ENCODE measurements at places on chromosomes 13 and 19. TPM values are rescaled to one million over a fixed set of nuclear protein-coding genes. Genes with fewer than 3 reads are reported as not detected.
A peak's percentile ranks its signal among the peaks of the same experiment; 100 is the strongest.

- DNase-seq, result peak; percentile 51
These were observed 10.1 kb downstream of the NOSIP start for GRCh38 chr19:49570138-49570856.

DNA sequence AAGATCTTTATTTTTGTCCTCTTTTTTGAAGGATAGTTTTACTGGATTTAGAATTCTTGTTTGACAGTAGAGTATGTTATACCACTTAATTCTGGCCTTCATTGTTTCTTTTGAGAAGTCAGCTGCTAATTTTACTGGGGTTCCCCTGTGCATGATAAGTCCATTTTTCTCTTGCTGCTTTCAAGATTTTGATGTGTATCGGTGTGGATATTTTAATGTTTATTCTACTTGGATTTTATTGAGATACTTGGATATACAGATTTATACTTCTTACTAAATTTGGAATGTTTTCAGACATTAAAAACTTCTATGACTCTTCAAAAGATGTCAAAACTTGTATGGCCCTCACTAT lies 86.9 kb downstream of the URI1 start:
- no peak for DNase-seq

PCDH17 gene
- total RNA-seq, result 17.5 TPM

DNA sequence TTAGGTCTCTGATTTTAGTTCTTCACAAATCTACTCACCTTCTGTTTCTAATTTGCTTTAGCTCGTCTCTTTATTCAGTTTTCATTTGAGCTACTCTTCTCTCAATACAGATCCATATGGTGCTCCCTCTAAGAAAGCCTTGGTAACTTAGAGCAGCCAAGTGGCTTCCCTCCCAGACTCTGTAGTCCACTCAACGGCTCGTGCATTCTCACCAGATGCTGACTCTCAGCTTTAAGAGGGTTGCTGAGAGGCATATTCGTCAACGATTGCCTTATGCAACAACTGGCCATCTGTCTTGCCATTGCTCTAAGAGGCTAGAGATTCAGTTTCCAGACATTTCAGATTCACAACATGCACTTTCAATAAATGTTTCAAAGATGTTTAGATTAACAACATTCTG lies 785.8 kb upstream of the SLC10A2 start:
- DNase-seq, result no peak

C1QTNF9 gene
- not detected for total RNA-seq

GRCh38 chr19:7152568-7152967 lies 83.1 kb downstream of the ZNF557 start:
- no peak for DNase-seq

SOHLH2 gene
- total RNA-seq, result 0.55 TPM

DNA sequence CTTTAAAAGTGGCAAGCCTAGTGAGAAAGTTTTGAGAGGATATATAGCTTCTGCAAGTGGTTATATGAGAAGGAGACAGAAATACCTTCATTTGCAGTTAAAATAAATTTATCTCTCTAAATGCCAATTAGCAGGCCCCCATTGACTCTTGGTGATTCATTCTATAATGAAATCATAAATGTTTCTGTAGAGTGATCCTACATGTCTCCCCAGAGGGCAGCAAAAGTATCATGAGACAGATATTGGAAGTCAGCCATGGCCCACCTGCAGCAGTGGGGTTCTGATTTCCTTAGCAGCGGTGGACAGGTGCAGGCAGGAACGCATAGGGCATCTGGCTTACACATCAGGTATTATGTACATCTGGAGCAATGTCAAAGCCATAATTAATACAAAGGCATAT lies 385.4 kb upstream of the SLC10A2 start:
- DNase-seq, result no peak

DNA sequence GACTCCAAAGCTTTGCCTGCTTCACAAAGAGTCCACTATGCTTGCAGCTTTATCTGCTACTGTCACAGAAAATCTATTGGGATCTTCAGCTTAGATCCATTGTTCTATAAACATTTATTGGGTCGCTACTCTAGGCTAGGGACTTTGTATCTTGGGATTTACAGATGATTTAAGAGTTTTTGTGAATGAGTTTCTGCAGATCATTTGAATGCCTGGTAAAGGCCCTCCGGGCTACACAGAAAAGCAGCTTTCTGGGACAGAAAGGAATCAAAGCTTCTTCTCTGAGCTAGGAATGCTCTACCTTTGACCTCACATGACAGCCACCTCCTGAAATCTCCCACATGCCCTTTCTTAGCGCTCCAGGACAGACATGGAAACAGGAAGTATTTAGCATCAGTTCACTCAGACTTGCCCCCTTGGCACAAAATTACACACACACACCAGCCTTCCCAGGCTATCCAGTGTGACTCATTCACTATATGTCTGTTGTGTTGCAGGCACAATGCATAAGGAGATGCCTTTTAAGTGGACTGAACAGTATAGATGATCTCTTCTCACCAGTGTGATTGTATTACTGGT lies 492.4 kb downstream of the DACH1 start:
- DNase-seq, result no peak

DNA sequence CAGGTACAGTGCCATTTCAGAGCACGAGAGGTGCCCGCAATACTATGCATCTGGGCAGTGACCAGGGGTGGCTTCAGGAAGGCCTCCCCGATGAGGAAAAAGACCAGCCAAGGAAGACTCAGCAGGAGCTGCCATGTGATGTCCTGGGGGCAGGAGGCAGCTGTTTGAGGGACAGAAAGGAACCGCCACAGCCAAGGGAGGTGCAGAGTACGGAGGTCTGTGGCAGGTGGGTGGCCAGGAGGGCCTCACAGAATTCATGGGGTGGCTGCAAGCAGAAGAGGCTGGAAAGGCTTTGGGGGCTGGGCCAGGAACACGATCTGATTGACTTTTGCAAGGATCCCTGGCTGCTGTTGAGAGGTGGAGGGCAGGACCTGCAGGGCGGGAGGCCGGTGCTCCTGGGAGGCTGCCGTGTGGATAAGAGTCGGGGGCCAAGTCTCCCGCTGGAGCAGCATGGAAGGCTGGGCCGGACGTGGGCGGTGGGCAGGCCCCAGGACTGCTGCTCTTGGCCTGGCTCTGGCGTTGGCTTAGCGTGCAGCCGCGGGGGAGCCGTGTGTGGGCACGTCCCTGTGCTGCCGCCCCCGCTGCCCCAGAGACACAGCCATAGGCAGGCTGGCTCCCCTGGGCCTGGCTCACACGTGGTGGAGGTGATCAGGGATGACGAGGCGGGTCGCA lies 29.1 kb downstream of the CEBPA start:
- no peak for DNase-seq

- no peak for DNase-seq
These were observed 23.3 kb upstream of the GGACT start for GRCh38 chr13:100611678-100612492.

- DNase-seq, result no peak
These were observed 75.6 kb upstream of the KLF5 start for GRCh38 chr13:72983085-72983768.

DNA sequence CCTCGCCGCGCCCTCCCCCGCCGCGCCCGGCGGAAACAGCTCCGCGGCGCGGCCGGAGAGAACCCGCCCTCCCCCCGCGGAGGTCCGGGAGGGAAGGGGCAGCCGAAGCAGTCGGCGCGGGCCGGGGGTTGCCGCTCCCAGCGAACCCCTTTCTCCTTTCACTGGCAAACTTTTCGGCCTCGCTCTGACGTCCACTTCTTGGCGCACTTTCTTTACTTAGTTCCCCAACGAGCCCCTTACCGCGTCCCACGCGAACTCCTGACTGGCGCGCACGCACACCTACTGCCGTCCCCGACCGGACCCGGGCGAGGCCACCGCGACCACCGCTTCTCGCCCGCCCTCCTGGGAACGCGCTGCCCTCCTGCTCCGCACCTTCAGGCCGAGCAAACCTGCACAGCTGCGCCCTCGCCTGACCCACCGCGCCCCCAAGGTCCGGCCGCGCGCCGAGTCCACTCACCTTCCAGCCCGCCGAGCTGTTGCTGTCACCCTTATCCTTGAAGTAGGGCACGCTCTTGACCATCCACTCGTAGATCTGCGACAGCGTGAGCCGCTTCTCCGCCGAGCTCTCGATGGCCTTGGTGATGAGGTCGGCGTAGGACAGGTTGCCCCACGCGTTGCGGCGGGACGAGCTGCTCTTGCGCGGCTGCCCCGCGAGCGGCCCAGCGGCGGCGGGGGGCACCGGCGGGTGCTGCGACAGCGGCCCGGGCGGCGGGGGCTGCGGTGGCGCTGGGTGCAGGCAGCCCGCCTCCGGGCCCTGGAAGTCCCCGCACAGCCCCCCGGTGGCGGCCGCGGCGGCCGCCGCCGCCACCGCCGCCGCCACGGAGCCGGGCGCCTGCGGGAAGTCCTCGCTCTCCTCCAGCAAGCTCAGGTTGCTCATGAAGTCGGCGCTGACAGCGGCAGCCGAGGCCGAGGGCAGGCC lies 1.1 kb downstream of the FOXO1 start:
- peak; percentile 46 for DNase-seq

MCEMP1 gene
- total RNA-seq, result not detected

DNA sequence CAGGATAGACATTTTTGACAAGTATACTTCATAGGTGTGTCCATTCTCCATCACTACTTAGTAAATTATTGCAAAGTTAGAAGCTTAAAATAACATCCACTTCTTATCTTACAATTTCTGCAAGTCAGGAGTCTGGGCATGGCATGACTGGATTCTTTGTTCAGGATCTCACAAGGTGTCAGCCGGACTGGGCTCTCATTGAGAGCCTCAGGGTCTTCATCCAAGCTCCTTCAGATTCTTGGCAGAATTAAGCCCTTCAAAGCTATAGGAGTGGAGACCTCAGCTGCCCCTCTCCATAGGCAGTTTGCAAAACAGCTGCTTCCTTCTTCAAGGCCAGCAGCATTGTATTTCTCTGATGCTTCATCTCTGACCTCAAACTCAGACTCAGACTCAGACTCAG lies 9.1 kb upstream of the SIN3B start:
- no peak for DNase-seq

RGL3 gene
- 284 TPM for total RNA-seq

GRCh38 chr13:76886005-76886291 lies 257 bp downstream of the KCTD12 start:
- DNase-seq, result no peak

DNA sequence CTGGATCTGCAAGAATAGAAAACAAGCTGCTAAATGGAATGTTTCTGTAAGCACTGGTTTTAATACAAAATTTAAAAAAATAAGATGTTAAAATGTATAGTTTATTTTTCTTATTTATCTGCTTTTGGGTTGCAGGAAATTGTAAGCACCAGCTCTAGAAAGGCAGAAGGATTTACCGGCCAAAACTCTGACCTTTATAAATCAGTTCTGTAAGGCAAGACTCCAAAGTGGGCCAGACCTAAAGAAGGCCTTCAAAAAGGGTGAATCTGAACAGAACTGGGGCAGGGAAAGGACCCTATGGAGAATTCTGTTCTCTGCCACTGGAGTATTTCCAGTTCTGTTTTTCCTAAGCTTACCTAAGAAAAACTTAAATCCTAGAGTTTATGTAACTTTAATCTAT lies 19.3 kb downstream of the ZNF100 start:
- DNase-seq, result no peak

COL5A3 gene
- not detected for total RNA-seq

DNA sequence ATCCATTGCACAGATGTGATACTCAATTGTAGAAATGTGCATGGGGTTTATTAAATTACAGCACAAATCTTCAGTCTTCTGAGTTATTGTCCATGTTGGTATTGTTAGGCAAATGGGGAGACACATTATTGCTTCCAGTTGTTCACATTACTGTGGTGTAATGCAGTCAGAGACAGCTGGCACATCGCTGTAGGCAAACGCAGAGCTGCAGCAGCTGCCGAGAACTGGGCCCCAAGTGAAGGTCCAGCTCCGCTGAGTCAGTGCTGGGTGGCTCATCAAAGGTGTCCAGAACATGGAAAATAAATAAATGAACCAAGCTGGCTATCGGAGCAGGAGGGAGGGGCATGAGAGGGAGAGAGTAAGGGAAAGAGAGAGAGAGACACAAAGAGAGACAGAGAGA lies 299.1 kb upstream of the OBI1 start:
- no peak for DNase-seq

CGB1 gene
- total RNA-seq, result not detected

- no peak for DNase-seq
These were observed 13.0 kb upstream of the JUND start for GRCh38 chr19:18294467-18294864.

- DNase-seq, result no peak
These were observed 55.1 kb downstream of the RXFP2 start for GRCh38 chr13:31794452-31794851.

ICAM5 gene
- total RNA-seq, result not detected

DHRS12 gene
- 19.6 TPM for total RNA-seq

KLK15 gene
- not detected for total RNA-seq
